ENCODE measurements at places on chromosomes 11 and 22. TPM values are rescaled to one million over a fixed set of nuclear protein-coding genes. Genes with fewer than 3 reads are reported as not detected.

LRRC75B gene
- 6.4 TPM for total RNA-seq

ADM2 gene
- 2.4 TPM for total RNA-seq

BBS1 gene
- 27.7 TPM for total RNA-seq

ALKBH3 gene
- 36.5 TPM for total RNA-seq

FBLN1 gene
- total RNA-seq: 118 TPM

OR51I1 gene
- total RNA-seq: 0.28 TPM

Measured in smooth muscle cell of bladder (primary cell).